ENCODE measurements at places on chromosomes 5 and 9.
A peak's percentile ranks its signal among the peaks of the same experiment; 100 is the strongest.

- DNase-seq: no peak
These were observed 732.0 kb downstream of the CDH18 start for GRCh38 chr5:19256036-19256435.

GRCh38 chr5:155101697-155102096, 88.1 kb downstream of the KIF4B start:
- DNase-seq: peak; percentile 80

DNA sequence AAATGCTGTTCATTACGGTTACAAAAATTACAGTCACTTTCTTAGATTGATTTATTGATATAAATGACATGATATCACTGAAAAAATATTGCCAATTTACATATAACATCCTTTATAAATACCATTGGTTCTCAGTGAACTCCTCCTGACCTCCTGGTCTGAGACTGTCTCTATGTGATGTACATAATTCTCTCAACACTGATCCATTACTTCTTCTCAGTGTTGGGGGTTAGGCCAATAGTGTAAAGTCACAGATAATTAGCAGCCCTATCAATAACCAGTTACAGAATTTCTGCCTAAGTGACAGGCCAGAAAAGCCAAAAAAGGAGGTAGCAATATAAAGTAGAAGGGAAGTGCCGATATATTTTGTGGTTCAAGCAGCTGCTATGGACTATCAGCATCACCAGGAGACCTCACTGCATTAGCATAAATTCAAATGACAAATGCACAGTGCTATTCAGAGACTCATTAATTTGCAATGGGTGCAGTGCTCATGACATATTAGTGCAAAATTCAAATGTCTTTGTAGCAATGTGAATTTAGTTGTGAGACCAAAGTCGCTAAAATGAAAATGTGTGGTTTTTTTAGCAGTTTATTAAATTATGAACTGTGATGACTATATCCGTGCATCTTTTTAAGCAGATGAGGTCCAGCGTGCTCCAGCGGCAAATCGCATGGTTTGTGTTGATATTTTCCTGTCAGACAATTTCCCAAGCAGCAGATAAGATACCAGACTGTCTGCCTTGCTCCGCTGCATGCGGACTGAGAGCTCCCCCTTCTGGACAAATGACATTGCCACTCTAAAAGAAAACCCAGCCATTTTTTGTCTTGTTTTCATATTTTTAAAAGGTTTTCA, 144.6 kb downstream of the CETN3 start:
- DNase-seq: peak; percentile 35

DNA sequence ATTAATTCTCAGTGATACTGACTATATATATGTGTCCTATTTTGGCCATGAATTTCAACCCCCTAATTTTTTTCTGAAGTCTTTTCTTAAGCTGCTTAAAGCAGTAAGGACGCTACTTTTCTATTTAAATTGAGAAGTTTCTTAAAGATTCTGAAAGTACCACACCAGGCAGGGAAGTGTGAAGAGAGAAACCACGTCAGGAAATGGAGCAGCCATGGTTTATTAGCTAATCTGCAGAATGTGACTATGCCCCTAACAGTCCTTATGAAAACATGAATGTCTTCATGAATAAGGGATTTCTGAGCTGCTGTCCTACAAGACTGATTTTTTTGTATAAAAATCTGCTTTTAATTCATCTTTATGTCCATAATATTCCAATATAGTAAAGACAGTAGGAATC, 1724.3 kb upstream of the C9orf72 start:
- DNase-seq: peak; percentile 72

GRCh38 chr5:138632900-138633489, 57.8 kb upstream of the HSPA9 start:
- DNase-seq: peak; percentile 74

GRCh38 chr5:136146201-136146600, 13.6 kb downstream of the SMAD5 start:
- DNase-seq: no peak

- DNase-seq: no peak
These were observed 684.3 kb downstream of the NR2F1-AS1 start for GRCh38 chr5:92896722-92897121.

GRCh38 chr9:69351227-69351626, 26.2 kb downstream of the ENTREP1 start:
- no peak for DNase-seq

DNA sequence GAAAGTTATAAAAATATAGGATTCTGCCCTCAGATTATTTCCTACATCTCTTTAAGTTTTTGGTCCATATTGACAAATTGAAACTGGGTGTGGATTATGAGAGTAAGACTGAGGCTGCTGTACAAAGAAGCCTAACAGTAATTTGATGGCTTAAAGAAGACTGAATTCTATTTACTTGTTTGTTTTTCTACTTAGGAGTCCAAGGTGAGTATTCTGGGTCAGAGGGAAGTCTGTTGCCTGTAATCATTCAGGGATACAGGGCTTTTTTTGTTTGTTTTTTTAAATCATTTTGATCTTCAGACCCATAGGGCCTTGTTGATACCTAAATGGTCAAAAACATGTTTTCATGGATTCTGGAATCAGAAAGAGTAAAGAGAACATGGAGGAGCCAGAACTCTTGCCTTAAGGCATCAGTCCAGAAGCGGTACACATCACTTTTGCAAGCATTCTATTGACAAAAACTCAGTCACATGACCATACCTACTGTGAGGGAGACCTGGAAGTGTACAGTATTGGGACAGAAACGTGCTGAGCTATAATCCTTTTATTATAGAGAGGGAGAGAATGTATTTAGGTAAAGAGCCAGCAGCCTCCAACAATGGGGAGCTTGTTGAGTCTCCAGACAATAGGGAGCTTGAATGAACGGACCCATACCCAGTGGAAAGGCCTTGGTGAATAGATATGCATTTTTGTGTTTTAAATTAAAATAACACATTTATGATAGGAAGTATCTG, 102.7 kb downstream of the LRRC70 start:
- no peak for DNase-seq

- DNase-seq: peak; percentile 16
These were observed 116.9 kb upstream of the ARRDC3 start for GRCh38 chr5:91499943-91500531.

GRCh38 chr5:34886392-34887119, 28.7 kb downstream of the RAD1 start:
- no peak for DNase-seq

DNA sequence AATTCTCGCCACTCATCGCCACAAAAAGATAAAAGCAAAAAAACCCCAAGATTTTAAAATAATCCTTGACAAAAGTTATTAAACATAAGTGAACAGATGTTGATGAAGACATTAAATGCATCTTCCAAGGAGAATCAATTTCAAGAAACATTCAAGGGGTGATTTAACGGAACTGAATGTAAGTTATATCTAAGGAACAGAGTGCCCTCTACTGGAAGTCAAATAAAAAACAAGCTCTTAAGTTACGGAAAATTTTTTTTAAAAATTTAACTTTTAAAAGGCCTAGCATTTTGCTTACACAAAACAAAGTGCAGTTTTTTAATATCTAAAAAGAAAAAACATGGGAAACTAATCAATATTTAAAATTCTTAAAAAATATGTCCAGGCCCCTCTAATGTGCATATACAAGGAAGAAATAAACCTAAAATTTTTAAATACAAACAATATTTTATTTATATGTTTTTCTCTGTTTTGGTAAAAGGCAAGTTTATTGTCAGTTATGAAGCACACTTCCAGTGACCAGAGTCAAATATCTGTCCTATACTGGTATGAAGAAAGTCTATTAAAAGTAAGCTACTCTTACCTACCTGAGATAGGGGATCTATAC, 28.0 kb downstream of the TEX10 start:
- DNase-seq: peak; percentile 47

DNA sequence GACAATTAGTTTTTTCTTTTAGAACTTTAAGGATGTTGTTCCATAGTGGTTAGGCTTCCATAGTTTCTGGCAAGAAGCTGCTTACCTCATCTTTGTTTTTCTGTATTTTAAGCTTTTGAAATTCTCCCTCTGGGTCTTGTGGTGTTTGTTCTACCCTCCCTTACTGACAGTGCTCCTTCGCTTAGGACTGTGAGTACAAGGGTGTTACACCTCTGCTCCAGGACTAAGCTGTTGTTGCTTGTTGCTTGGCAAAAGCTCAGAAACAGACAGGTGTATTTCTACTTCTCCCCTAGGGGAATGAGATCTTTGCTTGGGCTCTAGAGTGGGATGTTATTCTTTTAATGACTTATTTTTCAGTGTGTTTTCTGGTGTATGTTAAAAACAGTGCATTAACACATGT, 225.2 kb downstream of the WDR70 start:
- DNase-seq: no peak

DNA sequence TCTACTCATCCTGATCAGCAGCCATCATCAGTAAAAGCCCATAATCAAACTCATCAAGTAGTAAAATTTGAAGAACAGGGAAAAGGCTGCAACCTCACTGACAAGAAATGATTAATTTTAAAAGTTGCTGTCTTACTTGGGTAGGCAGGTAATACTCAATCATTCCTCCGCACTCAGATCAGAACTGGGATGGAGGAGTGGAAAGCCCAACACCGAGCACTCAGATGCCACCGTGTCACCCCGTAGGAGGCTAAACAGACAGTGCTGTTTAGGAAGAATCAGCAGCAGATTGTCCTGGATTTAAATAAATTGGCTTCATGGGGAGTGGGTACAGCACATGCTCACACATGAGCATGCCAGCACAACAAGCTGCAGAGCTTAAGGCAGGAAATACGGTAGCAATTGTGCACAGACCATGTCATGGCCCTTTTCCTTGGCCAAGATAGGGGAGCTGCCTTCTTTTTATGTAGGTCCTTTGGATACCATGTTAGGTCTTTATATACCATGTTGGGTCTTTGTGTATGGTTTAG, 92.6 kb upstream of the CDH6 start:
- DNase-seq: no peak

GRCh38 chr9:37218800-37219425, 98.5 kb downstream of the ZCCHC7 start:
- no peak for DNase-seq

- no peak for DNase-seq
These were observed 32.7 kb upstream of the CDKN2B start for GRCh38 chr9:22041775-22042174.

GRCh38 chr5:159773062-159773924, 143.0 kb upstream of the ADRA1B start:
- peak; percentile 83 for DNase-seq

GRCh38 chr5:123422433-123423277, 548 bp downstream of the CEP120 start:
- peak; percentile 3 for DNase-seq

GRCh38 chr9:21095561-21095960, 17.8 kb upstream of the IFNB1 start:
- no peak for DNase-seq

DNA sequence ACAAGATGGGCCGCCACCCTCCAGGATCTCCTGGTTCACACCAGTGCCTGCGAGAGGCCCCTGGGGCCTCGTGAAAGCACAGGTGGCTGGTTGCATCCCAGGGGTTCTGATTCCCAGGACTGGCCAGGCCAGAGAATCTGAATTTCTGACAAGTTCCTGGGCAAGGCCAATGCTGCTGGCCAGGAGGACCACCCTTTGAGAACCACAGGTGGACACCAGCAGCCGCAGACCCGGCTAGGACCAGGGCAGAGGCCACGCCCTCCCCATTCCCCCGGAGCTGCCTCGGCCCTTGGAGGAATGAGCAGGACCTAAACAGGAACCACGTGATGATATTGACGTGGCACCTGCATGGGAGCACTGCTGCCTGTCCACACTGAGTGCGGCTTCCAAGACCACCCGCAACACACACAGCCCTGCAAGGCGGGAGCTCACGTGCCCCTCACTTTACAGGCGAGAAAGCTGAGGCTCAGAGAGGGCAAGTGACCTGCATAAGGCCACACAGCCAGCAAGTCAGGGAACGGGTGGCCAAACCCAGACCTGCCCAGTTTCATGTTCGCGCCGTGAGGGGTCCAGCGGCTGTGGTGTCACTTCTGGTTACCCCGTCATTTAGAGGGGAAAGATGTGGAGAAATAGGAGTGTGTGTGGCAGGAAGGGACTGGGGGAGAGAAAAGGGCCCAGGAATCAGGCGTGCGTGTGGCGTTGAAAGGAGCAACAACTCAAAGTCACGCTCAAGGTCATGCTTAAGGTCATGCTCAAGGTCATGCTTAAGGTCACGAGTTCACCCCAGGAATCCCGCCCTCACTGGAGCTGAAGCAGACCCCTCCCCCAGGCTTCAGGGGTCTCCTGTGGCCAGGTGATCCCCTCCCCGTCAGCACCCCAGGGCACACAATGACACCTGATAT, 105.9 kb upstream of the IER5L start:
- no peak for DNase-seq

GRCh38 chr5:72252574-72253155, 67.4 kb downstream of the MRPS27 start:
- no peak for DNase-seq

GRCh38 chr5:664343-664993, 28.7 kb downstream of the TPPP start:
- no peak for DNase-seq

DNA sequence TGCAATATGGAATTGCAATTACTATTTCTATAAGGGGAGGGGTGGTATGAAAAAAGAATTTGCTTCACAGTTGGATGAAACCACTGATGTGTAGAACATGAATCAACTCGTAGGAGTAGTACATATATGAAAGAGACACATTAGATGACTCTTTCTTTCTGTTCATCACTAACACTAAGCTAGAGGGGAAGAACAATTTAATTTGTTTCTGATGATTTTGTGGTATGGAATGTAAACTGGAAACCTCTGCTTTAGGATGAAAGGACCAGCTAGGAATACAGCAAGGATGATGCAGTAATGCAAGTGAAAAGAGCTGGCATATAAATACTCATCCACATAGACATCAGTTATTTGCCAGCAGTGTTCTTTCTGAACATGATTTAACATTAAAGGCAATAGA, 113.4 kb downstream of the PAPPA start:
- no peak for DNase-seq

DNA sequence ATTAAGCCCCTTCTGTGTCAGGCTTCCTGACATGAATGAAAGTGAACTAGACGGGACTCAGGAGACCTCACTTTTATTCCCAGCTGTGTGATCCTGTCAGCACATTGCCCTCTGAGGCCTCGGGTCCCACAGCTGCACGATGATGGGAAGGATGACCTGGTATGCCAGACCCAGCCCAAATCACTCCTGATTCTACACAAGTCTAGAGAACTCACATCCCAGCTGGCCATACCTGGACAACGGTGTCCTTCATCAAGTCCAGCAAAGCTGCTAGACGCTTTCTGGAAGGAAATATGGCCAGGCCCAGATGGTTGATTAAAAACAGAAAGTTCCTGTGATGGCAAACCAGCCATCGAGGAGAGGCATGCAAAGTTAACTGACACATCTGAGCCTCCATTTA, 118.0 kb upstream of the FSTL4 start:
- no peak for DNase-seq

- peak; percentile 23 for DNase-seq
These were observed 732 bp downstream of the SNAPC3 start for GRCh38 chr9:15423231-15423985.

- DNase-seq: no peak
These were observed 27.8 kb upstream of the FAT2 start for GRCh38 chr5:151618907-151619306.

- DNase-seq: no peak
These were observed 679.3 kb upstream of the GRAMD2B start for GRCh38 chr5:125743939-125744338.

GRCh38 chr9:86828631-86829030, 118.7 kb downstream of the GAS1 start:
- DNase-seq: peak; percentile 52

All from MV-4-11 (cell line).